Activated CD4-positive, alpha-beta memory T cell treated with anti-CD3 and anti-CD28 coated beads, Interleukin-2, amount 10 ng/mL, durations not matched to agents 7 days and 5 days (primary cell): ENCODE measurements at places on chromosomes 4 and X.

DNA sequence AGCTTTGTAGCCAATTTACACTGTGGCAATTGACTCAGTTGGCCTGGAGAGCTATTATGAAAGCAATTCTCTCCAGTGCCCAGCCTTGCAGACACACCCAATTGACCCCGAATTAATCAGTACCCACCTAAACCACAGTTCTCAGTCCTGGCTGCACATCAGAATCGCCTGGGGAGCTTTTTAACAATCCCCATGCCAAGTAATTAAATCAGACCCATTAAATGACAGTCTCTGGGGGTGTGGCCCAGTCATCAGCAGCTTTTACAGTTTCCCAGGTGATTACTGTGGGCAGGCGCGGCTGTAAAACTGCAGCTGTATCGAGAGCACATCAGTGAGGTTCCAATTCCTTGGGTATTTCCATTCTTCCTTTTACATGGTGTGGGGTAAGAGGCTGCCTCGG lies 460.9 kb upstream of the FAT1 start:
- no peak for DNase-seq

DNA sequence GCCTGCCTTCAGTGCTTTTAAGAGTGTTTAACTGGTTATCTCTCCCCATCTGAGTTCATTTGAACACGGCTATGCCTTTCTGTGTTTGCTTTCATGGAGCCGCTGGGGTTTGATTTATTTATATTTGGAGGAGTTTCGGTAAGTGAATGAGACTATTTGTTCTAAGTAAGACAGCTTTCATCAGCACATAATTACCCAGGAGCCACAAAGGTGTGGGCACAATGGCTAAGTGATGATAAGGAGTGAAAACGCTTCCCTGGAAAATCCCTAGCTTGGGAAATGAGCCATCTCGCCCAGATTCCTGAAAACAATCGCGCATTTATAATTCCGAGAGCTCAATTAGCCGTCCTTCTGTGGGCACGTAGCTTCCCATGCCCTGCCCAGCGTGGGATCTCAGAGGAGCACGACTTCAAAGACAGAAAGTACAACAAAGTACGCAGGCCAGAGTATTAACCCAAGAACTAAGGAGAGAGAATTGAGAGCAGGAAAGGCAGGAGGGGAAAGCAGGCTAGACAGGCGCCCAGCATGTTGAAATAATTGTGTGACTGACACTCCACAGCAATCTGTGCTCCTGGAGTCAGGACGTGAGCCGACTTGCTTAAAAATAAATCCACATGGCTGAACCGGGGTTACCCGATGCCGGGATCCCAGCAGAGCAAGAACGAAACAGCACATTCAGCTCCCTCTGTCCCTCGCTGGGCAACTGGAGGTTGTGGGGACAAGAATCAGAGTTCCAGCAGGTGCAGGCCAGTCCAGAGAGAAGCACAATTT lies 99.0 kb downstream of the DHRSX start:
- DNase-seq, result no peak

- no peak for DNase-seq
These were observed 28.9 kb upstream of the HMX1 start for GRCh38 chr4:8900588-8900987.

- DNase-seq, result no peak
These were observed 205.4 kb downstream of the DCLK2 start for GRCh38 chr4:150283689-150284088.

GRCh38 chr4:157221426-157221894 lies 932 bp downstream of the GRIA2 start:
- no peak for DNase-seq

GRCh38 chr4:147576084-147576483 lies 41.1 kb upstream of the TMEM184C start:
- no peak for DNase-seq

DNA sequence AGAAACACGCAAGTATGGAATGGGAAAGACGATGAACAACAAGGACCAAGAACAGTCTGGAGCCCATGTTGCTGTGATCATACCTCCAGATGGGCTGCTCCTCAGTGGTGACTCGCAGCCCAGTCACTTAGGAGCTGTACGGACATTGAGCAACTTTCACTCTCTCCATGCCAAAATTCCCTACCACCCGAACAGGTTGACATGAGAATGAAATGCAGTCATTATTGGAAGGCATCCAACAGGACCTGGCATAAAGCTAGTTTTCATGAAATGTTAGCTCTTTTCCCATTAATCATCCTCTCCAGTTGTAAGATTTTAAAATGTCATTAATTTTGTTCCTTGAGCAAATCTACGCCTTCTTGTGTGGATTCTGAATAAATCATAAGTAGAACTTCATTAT lies 82.7 kb upstream of the GPM6B start:
- DNase-seq, result no peak

GRCh38 chr4:93764639-93765246 lies 63.8 kb upstream of the ATOH1 start:
- DNase-seq, result no peak

- no peak for DNase-seq
These were observed 120.1 kb upstream of the MED14 start for GRCh38 chrX:40855411-40855810.

DNA sequence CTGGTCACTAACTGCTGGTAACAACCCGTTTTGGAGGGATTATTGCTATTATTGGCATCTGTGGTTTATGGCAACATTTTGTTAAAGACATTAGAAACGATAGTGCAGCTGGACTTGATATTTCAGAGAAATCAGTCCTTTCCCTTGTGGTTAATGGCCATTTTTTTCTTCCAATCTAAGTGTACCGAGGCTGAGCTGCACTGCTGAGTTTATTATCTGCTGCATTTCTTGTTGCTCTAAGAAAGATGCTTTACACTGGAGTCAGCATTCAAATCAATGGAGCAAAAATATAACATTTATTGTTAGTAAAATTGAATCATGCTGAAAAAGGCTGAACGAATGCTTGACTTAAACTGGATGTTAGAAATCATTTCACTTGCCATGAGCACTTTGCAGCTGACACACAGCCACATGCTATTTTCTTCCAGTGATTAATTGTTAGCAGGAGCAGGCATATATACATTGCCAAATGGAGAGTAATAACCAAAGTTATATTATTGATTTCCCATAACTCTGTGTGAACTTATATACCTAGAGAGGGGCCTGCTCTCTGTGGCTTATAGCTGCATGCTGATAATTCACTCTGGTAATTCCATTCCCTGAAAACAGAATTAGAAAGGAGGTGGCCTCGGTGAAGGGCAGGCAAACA lies 66.5 kb upstream of the TTC29 start:
- no peak for DNase-seq

- no peak for DNase-seq
These were observed 163.9 kb upstream of the KIT start for GRCh38 chr4:54493862-54494261.

- DNase-seq, result no peak
These were observed 22.7 kb upstream of the TBC1D14 start for GRCh38 chr4:6886886-6887285.

GRCh38 chrX:49250578-49250977 lies 13.9 kb downstream of the FOXP3 start:
- no peak for DNase-seq

GRCh38 chr4:849478-850175 lies 23.7 kb upstream of the CPLX1 start:
- no peak for DNase-seq

GRCh38 chr4:116018831-116019230 lies 905.4 kb upstream of the NDST4 start:
- DNase-seq, result no peak

- no peak for DNase-seq
These were observed 24.3 kb upstream of the TEX13C start for GRCh38 chrX:125295337-125295736.

DNA sequence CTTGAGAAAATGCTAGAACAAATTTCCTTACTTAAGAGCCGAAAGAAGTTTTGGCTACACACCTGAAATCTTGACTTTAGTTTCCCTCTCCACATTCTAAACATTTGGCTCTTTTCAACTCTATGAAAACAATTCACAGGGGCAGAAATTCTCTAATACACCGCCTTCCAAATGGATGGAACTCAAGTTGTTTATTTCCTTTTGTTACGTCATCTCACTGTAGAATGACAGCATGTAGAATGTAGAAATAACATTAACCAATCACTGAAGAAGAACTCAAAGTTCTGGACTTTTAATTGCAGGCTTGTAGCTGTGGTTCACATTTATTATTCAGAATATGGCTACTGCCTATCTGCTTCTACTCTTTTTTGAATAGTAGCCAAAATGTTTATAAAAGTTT lies 1.9 kb downstream of the DMP1 start:
- DNase-seq, result no peak

GRCh38 chr4:107432451-107432850 lies 287.6 kb downstream of the PAPSS1 start:
- no peak for DNase-seq

DNA sequence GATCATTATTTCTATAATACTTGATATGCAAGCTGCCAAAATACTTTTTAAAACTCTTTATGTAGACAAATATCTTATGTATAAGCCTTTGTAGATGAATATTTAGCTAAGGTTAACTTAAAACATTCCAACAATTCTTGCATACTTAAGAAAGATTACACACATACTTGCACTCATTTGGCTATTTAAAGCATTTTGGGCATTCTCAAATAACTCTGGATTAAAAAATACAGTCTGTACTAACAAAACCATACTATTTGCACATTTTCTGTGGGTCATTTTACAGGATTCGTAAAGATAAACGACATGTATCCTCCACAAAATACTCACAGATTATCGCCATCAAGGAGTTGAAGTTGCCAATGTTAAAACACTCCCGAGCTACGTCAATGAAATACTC lies 26.5 kb downstream of the RASGEF1B start:
- DNase-seq, result no peak

DNA sequence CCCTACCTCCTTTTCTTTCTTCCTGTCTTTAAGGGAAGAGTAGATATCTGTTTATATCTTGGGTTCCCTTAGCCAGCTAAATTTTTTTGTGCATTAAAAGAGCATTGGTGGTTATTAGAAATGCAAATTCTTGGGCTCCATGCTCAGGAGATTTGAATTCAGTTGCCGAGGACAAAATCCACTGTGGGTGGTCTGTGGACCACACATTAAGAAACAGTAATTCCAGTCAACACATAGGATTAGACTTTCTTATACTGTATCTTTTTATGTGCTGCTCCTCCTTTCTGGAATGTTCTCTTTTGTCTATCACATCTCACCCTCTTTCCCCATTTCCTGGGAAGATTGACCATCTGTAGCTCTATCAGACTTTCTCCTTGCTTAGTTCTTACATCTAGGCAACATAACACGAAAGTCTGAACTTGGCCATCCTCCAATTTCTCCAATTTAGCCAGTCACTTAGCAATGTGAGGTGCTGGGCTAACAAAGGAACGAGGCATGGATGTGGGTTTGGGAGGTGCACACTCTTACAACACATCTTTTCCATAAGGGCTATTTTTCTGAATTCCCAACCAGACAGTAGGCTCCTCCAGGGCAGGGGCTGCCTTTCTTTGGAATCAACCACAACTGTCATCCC lies 5.3 kb upstream of the PDLIM3 start:
- no peak for DNase-seq

DNA sequence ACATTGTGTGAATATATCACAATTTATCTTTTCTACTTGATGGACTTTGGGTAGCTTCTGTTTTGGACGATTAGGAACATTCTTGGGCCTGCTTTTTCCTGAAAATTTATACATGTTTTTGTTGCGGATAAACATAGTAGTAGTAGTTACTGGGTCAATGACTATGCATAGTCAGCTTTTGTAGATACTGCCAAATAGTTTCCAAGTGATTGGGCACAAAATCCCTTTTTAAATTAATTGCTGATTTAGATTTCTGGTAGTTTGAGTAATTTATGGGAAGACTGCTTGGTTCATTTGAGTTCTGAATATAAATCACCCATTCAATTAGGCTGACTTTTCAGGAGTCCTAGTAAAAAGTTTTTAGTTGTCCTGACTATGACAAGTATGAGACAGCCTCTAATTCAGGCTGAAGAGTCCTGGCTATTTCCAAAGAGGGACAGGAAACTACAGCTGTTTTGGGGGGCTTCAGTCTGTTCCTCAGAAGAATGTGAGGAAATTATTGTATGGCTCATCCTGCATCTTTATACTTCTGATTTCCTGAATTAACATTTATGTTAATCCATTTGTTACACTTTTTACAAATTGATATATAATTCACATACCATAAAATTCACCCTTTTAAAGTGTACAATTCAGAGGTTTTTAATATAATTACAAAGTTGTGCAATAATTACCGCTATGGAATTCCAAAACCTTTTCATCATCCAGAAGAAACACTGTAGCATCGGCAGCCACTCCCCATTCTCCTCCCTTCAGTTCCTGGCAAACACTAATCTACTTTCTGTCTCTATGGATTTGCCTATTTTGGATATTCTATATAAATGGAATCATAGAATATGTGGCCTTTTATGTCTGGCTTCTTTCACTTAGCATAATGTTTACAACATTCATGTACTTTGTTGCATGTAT lies 14.2 kb downstream of the LRP2BP start:
- DNase-seq, result no peak

DNA sequence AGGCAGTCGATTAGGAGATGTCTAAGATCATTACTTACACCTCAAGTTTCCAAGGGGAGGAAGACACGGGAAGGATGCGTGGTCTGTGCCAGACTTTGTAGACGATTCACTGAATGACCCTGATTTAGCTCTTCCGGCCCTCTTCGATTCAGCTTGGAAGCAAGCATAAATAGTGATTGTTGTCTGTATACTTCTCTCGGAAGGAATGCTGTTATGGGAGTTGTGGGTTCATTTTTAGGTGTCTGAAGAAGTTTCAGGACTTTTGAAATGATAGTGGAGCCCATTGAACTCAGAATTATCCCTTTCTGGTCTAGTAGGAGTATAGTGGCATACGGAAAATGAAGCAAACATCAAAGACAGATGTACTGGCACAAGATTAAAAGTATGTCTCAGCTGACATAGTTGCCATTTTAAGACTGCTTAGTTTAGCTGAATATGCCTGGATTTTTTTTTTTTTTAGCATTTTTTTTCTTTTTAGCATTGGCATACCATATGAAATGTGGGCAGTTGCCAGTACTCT lies 1.0 kb upstream of the ANKRD17 start:
- no peak for DNase-seq

GRCh38 chr4:142801966-142802365 lies 44.1 kb downstream of the INPP4B start:
- no peak for DNase-seq

DNA sequence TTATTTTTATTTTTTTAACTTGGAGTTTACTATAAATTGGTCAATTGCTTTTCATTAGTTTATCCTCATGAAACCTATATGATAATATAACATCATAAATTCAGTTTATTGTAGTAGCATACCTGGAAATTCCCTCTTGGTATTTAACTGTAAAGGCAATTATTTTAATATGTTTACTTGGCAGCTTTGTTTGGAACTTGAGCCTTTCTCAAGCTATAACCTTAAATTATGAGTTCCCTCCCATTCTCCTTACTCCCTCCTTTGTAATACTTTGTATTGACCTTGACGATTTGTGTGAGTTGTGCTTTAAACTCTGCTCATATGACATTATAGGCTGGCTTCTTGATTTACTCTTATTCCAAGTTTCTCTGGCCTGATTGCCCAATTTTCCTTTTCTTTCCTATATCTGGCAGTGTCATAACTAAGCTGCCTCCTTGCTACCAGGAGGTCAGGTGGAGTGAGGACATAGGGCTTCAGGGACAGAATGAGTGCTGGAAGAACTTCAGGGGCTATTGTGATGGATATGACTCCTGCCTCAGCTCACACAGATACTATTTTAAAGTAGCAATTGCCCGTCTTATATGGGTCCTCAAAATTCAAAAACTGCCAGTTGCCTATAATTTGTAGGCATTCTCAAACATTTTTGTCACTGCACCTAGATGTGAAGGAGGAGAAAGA lies 77.7 kb downstream of the RAP1GDS1 start:
- no peak for DNase-seq
